Bladder microvascular endothelial cell (primary cell): ENCODE measurements at places on chromosomes 2 and 18. TPM values are rescaled to one million over a fixed set of nuclear protein-coding genes. Genes with fewer than 3 reads are reported as not detected.

Gene DOCK10
- total RNA-seq, result 1.6 and 9.0 TPM in 2 replicates

Gene PROKR1
- not detected in 2 replicates for total RNA-seq

Gene GAL3ST2
- total RNA-seq, result not detected in 2 replicates

Gene DAW1
- under 0.01 TPM in 1 of 2 replicates, not detected in the other for total RNA-seq

Gene GPR75
- 0.65 and 3.5 TPM in 2 replicates for total RNA-seq

Gene ABHD1
- 0.06 TPM in 1 of 2 replicates, not detected in the other for total RNA-seq

Gene FIGN
- under 0.01 and 0.31 TPM in 2 replicates for total RNA-seq

Gene CLIP4
- total RNA-seq, result 13.4 and 26.7 TPM in 2 replicates

Gene WIPF1
- total RNA-seq, result 7.3 and 18.4 TPM in 2 replicates

Gene CNDP1
- total RNA-seq, result not detected in 2 replicates

Gene MAB21L4
- not detected in 2 replicates for total RNA-seq

Gene LYPD6B
- not detected in 2 replicates for total RNA-seq

Gene ACVR1
- 8.1 and 26.6 TPM in 2 replicates for total RNA-seq

Gene GKN2
- total RNA-seq, result not detected in 2 replicates

Gene KLF11
- 4.7 and 10.1 TPM in 2 replicates for total RNA-seq

Gene GAREM1
- 0.16 and 0.63 TPM in 2 replicates for total RNA-seq

Gene SRD5A2
- total RNA-seq, result not detected in 2 replicates

Gene OTOS
- not detected in 2 replicates for total RNA-seq

Gene STAT1
- total RNA-seq, result 36.8 and 157 TPM in 2 replicates

Gene EFHD1
- total RNA-seq, result 0.06 and 0.16 TPM in 2 replicates

Gene SLC14A1
- total RNA-seq, result 0.13 and 0.32 TPM in 2 replicates

Gene PCARE
- total RNA-seq, result not detected in 2 replicates

Gene KRTCAP3
- 0.44 and 0.49 TPM in 2 replicates for total RNA-seq

Gene DSG1
- total RNA-seq, result not detected in 2 replicates

Gene GULP1
- total RNA-seq, result 7.1 and 19.6 TPM in 2 replicates

Gene RAX
- not detected in 2 replicates for total RNA-seq

Gene POTEJ
- total RNA-seq, result 0.16 and 0.63 TPM in 2 replicates

Gene KATNAL2
- total RNA-seq, result 0.76 and 1.5 TPM in 2 replicates

Gene ST6GAL2
- 0.25 TPM in 1 of 2 replicates, not detected in the other for total RNA-seq

Gene KIAA2012
- not detected in 2 replicates for total RNA-seq

Gene THUMPD2
- 4.7 and 11.3 TPM in 2 replicates for total RNA-seq

Gene CHRNA1
- total RNA-seq, result 0.16 and 6.0 TPM in 2 replicates

Gene HRH4
- total RNA-seq, result not detected in 2 replicates

Gene AFF3
- total RNA-seq, result under 0.01 and 0.19 TPM in 2 replicates

Gene PARD6G
- total RNA-seq, result 0.97 and 25.0 TPM in 2 replicates
